Purkinje cell (primary cell): ENCODE measurements at places on chromosomes 1 and 21. TPM values are rescaled to one million over a fixed set of nuclear protein-coding genes. Genes with fewer than 3 reads are reported as not detected.

FCRL6 gene
- not detected in 2 replicates for polyA plus RNA-seq

ESRRG gene
- 10.1 and 19.9 TPM in 2 replicates for polyA plus RNA-seq

GJA4 gene
- not detected in 2 replicates for polyA plus RNA-seq

C1QB gene
- 0.32 TPM in 1 of 2 replicates, not detected in the other for polyA plus RNA-seq

TNNT2 gene
- not detected in 2 replicates for polyA plus RNA-seq

RAB7B gene
- polyA plus RNA-seq = not detected in 2 replicates

DNALI1 gene
- polyA plus RNA-seq = 8.0 and 9.0 TPM in 2 replicates

TCEA3 gene
- 0.31 and 1.3 TPM in 2 replicates for polyA plus RNA-seq

FTCD gene
- not detected in 2 replicates for polyA plus RNA-seq

OR10Z1 gene
- not detected in 2 replicates for polyA plus RNA-seq

LRRC39 gene
- polyA plus RNA-seq = 2.4 and 4.7 TPM in 2 replicates

ARHGEF10L gene
- 1.2 and 3.6 TPM in 2 replicates for polyA plus RNA-seq

ADAMTS1 gene
- 1.3 and 3.3 TPM in 2 replicates for polyA plus RNA-seq

SPRR1A gene
- 1.3 TPM in 1 of 2 replicates, not detected in the other for polyA plus RNA-seq

GPR137B gene
- 45.2 and 45.6 TPM in 2 replicates for polyA plus RNA-seq

RIPK4 gene
- not detected in 2 replicates for polyA plus RNA-seq

CYP4Z1 gene
- 0.67 and 4.8 TPM in 2 replicates for polyA plus RNA-seq

SHE gene
- polyA plus RNA-seq = not detected in 2 replicates

TLCD4 gene
- polyA plus RNA-seq = 6.2 and 7.4 TPM in 2 replicates

ZBTB7B gene
- polyA plus RNA-seq = 0.15 TPM in 1 of 2 replicates, not detected in the other

CAPN9 gene
- polyA plus RNA-seq = 0.09 TPM in 1 of 2 replicates, not detected in the other

CYP4A22 gene
- 0.23 TPM in 1 of 2 replicates, not detected in the other for polyA plus RNA-seq

MAP1LC3C gene
- polyA plus RNA-seq = not detected in 2 replicates

KCND3 gene
- polyA plus RNA-seq = 39.7 and 48.9 TPM in 2 replicates

TSPAN1 gene
- 0.78 TPM in 1 of 2 replicates, not detected in the other for polyA plus RNA-seq

NPHS2 gene
- polyA plus RNA-seq = not detected in 2 replicates

DRAXIN gene
- polyA plus RNA-seq = not detected in 2 replicates

WDR26 gene
- 24.6 and 24.7 TPM in 2 replicates for polyA plus RNA-seq

TP53BP2 gene
- polyA plus RNA-seq = 16.9 and 17.1 TPM in 2 replicates

NR5A2 gene
- 0.23 and 0.39 TPM in 2 replicates for polyA plus RNA-seq

TAS1R1 gene
- 0.35 TPM in 1 of 2 replicates, not detected in the other for polyA plus RNA-seq

LCK gene
- not detected in 2 replicates for polyA plus RNA-seq

RGS2 gene
- 41.1 and 45.1 TPM in 2 replicates for polyA plus RNA-seq

INSRR gene
- not detected in 2 replicates for polyA plus RNA-seq

CD247 gene
- polyA plus RNA-seq = 1.9 and 3.2 TPM in 2 replicates

HTR6 gene
- polyA plus RNA-seq = not detected in 2 replicates

IVL gene
- polyA plus RNA-seq = not detected in 2 replicates

PIGM gene
- 8.0 and 10.7 TPM in 2 replicates for polyA plus RNA-seq

PRAMEF5 gene
- not detected in 2 replicates for polyA plus RNA-seq

KCNA3 gene
- polyA plus RNA-seq = not detected in 2 replicates

LCE2B gene
- polyA plus RNA-seq = not detected in 2 replicates
